ENCODE measurements at places on chromosomes 1 and 21. TPM values are rescaled to one million over a fixed set of nuclear protein-coding genes. Genes with fewer than 3 reads are reported as not detected.

The LAPTM5 gene
- 316 TPM for total RNA-seq

The ITSN1 gene
- 4.3 TPM for total RNA-seq

The NBPF9 gene
- total RNA-seq: 25.0 TPM

The ARHGEF16 gene
- total RNA-seq: not detected

The SLC1A7 gene
- total RNA-seq: not detected

The VSIG8 gene
- total RNA-seq: not detected

The STIL gene
- 31.7 TPM for total RNA-seq

The PIK3R3 gene
- 0.56 TPM for total RNA-seq

The ICOSLG gene
- 6.4 TPM for total RNA-seq

The LORICRIN gene
- total RNA-seq: not detected

The KPRP gene
- total RNA-seq: not detected

The MTARC1 gene
- total RNA-seq: not detected
